K562 (cell line): ENCODE measurements at places on chromosomes 7 and 10. TPM values are rescaled to one million over a fixed set of nuclear protein-coding genes. Genes with fewer than 3 reads are reported as not detected.

DNA sequence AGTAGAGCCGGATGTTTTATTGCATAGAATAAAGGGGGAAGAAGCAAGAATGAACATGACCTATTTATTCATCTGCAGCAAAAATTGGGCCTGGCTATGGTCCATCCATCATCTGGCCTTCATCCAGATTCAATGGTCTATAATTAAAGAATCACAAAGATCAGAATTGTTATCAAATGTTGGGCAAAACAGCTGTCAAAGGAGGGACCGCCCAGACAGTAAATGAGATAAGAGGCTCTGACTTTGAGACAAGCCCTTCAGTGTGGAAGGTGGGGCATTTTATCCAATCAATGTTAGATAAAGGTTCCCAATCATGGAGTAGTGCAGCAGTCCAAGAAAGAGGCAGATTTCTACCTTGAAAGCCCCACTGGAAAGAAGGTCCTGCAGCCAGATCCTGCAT lies 153.5 kb downstream of the PARD3 start:
- no peak for DNase-seq

SIRT1 gene
- total RNA-seq, result 20.9 and 25.8 TPM in 2 replicates

DNA sequence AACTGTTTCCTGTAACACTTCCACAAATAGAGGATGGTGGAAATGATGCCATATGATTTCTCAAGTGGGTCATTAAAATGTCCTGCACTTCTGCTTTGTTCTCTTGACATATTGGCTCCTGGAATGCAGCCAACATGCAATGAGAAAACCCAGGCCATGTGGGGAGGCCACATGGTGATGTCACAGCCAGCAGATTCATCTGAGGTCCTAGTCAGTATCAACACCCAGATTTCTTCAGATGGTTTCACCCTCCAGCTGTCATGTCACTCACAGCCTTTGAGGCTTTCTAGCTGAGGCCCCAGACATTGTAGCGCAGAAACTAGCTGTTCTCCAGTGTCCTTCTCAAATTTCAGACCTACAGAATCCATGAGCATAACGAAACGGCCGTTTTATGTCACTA lies 102.3 kb upstream of the NUPR2 start:
- no peak for DNase-seq

- DNase-seq, result peak; percentile 82
These were observed 100.2 kb downstream of the COL13A1 start for GRCh38 chr10:69901628-69902505.

DNA sequence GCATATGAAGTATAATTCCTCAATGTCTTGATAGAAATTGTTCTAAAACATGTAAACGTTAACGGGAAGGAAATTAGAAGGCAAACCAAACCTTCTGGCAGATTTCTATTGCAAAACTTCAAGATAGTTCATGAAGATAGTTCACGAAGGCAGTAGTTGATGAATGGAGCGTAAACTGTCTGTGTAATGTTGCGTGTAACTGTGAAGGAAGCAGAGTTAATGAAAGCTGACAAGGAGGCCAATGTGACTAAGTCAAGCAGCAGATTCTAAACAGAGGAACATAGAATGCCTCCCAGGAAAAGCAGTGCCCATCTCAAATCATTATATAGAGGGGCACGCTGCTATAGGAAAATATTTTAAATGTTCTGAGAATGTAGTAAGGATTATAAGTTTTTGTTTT lies 659.7 kb upstream of the IGFBP3 start:
- DNase-seq, result no peak

DNA sequence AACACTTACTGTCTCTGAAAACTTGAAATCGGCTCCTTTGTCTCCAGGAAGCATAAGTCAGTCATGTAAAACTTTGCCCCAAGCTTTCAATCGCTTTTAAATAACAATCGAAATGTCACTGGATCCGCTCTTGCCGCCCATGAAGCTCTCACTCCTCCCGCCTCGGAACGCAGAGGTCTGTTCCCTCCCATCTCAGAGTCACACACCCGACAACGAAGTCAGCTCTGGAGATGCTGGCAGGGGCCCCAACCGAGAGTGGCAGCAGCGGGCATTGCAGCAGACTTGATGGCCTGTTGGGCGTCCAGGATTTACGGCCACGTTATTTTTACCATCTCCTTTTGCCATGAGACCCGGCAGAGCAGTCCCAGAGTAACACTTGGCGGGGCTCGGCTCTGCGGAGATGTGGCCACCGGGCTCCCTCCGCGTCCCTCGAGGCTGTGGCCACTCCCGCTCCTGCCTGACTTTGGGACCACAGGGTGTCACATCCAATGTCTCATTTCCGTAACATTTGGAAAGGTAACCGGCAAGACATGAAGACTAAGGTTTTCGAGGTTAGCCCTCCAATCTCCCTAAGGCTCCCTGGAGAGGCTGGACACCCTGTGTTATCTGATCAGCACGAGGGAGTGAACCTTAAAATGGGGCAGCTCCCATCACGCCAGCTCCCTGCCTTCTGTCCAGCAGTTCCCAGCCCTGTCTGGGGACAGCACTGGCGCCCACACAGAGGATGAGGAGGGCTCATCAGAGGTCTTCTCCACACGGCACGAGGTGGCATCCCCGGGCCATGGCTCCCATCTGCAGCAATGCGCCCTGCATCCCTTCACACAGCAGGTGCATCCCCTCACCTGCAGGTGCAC lies 62.8 kb upstream of the ADGRA1 start:
- DNase-seq, result no peak

- no peak for DNase-seq
These were observed 10.3 kb upstream of the PBLD start for GRCh38 chr10:68342909-68343516.

DNA sequence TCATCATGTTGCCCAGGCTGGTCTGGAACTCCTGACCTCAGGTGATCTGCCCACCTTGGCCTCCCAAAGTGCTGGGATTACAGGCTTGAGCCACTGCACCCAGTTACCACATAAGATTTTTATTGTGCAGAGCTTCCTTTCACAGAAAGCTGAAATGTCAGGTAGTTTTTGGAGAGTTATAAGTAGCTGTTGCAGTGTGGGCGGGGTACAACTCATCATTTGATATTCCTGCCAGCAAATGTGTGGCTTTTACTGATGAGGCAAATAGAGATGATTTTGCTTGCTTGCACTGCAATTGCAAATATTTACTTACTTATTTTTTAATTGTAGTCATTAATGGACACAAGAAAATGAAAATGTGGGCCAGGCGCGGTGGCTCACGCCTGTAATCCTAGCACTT lies 32.4 kb downstream of the NKX2-3 start:
- no peak for DNase-seq

MYO1G gene
- total RNA-seq, result 0.62 and 0.72 TPM in 2 replicates

FFAR4 gene
- total RNA-seq, result not detected in 2 replicates

DNA sequence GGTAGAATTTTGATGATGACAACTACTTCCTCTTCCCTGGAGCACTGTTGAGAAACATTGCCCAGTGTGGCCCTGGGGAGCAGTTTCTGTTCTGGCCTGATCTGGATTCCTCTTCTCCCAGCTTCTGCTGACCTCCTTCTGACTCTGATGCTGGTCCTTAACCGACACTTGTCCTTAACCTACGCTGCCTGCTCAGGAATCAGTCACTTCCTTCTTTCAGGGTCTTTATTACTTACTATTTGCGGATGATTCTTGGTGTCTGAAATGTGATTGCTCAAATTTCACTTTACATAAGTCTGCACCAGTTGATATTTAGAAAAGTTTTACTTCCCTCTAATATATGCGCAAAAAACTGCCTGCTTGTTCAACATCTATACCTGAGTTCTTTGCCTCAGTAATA lies 164.1 kb downstream of the PTEN start:
- DNase-seq, result no peak

AZGP1 gene
- 0.53 and 0.54 TPM in 2 replicates for total RNA-seq

LDB1 gene
- total RNA-seq, result 120 and 136 TPM in 2 replicates

- no peak for DNase-seq
These were observed 124.4 kb upstream of the NPS start for GRCh38 chr10:127424594-127425264.

GRCh38 chr7:70271617-70272081 lies 673.4 kb downstream of the AUTS2 start:
- no peak for DNase-seq

DNA sequence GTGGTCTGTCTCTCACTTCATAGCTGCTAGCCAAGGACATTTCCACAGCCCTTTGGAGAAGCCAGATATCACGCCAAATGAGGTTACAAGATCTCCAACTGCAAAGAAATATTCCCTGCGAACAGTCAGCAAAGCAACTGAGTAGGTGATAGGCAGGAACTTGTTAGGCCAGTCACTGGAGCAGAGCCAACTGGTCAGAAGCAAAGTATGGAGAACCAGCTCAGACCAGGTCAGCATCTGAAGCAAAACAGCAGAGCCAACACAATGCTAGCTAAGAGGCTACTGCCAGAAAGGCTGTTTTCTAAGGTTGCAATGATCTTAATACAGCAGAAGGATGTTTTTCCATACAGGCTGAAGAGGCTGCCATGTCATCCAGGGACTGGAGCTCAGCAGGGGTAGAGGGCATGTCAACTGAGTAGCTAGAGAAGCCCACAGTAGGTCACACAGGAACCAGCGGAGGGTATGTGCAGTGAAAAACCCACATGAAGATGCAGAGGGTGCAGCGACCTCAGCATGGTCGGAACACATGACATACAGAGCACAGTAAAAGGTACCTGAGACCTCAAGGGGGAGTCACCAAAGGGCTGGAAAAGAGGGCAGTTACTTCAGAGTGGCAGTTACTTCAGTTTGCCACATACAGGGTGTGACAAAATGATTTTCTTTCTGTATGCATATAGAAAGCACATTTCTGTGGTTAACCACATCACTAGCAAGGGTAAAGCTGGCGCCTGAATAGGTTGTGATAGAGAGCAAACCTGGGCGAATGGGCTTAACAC lies 8.9 kb downstream of the SEC31B start:
- DNase-seq, result no peak

DNA sequence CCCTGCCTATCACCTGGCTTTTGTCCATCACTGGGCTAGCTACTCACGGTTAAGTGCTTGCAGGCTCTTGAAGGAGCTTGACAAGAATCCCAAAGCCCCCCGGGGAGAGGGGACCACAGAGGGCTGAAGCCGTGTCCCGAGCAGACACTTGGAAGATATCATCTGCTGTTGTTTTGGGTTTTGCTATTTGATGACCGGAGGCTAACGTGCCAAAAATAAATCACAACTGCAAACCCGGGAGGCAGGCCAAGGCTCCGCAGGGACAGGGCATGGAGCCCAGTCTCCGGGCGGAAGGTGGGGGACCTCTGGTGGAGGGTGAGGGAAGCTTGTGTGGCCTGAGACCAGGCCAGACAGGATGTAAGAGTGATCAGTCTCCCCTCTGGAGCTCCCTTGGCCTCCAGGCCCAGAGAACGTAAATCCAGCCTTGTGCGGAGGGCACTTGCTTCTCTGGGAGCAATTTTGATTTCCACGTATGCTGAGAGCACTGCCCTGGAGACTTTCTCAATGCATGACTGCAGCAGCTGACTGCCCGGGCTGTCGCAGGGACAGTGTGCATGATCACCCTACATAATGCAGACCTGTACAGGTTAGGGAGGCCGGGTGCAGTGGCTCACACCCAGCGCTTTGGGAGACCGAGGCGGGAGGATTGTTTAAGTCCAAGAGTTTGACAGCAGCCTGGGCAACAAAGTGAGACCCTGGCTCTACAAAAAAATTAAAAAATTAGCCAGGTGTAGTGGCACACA lies at the start of gene PHKG1:
Gene PHKG1 (minus strand): TSS at position 164 of the 743 bp plus-strand sequence. CDS start 4,011 bp downstream, outside the sequence.
- peak; percentile 67 for DNase-seq

GRCh38 chr10:73590881-73591799 lies at the start of gene USP54:
Gene USP54, minus strand, starts transcription at chr10:73591342. Its CDS starts 15,684 bp downstream, at chr10:73575658.
- DNase-seq, result peak; percentile 36

GRCh38 chr10:75397496-75398199 lies 3.9 kb downstream of the ZNF503 start:
- DNase-seq, result no peak

GRCh38 chr10:123573236-123574108 lies 92.7 kb upstream of the GPR26 start:
- DNase-seq, result peak; percentile 63
